Stimulated activated CD4-positive, alpha-beta T cell treated with anti-CD3 and anti-CD28 coated beads, TNF-alpha, amount 100 ng/mL, for 4 hours (primary cell): ENCODE measurements at places on chromosomes 12 and 14.

DNA sequence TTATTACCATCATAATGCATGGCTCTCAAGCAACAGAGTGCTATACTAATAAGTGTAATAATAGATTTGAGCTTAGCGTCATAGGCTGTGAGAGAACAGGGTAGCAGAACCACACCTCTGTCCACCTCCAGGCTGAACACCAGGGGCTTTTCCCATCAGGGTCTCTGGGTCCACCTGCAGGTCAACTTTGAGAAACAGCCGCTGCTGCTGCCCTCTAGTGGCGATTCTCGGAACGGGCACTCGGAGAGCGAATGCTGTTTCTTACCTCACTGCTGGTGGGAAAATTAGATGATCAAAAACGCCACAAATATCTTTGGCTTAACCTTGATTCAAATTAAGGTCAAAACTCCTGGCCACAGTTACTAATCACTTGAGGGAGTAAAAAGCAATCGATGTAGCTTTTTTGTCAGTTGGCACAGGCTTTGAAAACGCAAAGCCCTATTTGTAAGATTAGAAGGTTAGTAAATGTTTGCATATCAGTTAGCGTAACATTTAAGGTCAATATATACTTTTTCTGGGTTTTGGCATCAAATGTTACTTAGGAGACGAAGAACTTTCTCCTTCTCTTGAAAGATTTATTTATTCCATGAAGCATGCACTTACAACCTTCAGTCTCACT is 127.9 kb upstream of the TMEM132D start:
- DNase-seq: peak; percentile 13

DNA sequence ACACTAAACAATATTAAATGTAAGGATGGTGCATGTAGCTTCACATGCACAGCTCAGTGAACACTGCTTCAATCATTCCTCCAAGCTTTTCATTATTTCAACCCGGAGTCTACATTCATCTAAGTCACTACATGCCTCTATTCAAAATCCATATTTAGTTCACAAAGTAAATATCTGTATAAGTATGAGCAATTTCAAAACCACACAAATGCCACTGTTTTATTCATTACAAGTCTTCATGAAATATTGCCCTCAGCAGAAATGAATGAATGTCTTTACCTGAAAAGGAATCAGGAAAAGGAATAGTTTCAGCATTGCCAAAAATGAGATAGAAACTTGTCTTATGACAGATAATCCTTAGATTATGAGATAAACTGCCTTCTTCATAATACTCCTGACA is 149.4 kb downstream of the SLC38A4 start:
- DNase-seq: no peak

DNA sequence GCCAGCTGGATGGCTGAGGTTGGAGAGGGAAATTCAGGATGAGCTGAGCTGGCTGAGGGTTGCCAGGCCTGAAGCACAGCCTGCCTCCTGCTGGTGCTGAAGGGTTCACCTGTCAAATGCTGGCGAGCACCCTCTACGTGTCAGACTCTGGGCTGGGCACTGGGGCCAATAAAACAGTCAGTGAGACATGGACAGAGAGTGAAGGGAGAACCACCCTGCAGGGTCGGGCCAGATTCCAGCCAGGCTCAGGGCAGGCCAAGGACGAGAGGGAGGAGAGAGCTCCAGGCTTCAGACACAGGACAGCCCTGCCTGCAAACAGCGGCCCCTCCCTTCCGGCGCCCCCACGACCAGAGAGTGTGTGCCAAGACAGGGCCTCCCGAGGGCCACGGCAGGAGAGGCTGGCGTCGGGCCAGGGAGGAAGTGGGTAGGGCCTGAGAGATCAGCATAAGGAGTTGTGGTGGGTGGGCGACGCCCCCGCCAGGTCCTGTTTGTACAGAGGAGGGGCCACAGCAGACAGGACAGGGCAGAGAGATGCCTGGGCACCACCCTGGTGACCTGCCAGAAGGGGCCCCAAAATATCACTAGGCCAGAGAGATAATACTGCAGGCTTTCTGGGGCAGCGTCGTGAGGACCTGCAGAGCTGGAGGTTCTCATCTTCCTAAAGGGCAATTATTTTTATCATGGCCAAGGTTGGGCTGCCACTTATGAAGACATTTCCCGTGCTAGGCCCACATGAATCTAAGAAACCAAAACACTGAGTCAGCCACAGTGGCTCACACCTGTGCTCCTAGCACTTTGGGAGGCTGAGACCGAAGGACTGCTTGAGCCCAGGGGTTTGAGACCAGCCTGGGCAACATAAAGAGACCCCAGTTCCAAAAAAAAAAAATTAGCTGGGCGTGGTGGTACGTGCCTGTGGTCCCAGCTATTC is 73.1 kb upstream of the GPR68 start:
- DNase-seq: peak; percentile 66

DNA sequence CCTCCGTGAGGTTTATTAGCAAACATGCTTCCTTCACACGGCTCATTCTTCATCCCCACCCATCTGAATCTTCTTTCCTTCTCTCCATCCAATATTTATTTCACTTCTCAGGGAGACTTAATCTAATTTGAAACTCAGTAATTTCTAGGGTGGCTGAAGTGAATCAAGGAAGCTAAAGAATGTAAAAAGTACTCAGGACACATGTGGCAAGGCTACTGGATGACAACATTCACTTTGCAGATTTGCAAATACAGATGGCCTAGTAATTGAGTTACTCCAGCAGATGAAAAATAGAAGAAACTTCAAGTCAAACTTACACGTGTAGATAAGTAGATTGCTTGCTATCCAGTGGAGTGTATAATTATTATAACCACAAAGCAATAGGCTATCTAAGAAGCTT is 15.4 kb upstream of the BEST3 start:
- no peak for DNase-seq

GRCh38 chr12:10067264-10067663 is 31.5 kb downstream of the CLEC1A start:
- DNase-seq: no peak

DNA sequence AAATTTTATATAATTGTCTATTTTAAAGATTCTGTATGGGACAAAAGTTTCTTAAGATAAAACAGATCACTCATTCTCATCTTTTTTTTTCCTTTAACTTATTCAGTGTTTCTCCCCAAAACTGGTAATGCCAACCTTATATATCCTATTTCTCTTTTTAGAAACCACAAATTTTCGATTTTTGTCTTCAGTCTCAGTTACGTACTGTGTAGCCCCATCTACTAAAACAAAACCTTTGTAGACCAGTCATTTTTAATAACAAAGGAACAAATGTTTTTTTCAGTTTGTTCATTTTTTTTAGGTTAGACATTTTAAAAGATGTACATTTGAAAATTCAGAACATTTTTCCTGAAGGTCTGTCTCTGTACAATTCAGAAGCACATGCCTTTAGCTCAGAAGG is 18.2 kb downstream of the PNMA1 start:
- no peak for DNase-seq

GRCh38 chr12:40063414-40063813 is 42.5 kb downstream of the SLC2A13 start:
- no peak for DNase-seq

DNA sequence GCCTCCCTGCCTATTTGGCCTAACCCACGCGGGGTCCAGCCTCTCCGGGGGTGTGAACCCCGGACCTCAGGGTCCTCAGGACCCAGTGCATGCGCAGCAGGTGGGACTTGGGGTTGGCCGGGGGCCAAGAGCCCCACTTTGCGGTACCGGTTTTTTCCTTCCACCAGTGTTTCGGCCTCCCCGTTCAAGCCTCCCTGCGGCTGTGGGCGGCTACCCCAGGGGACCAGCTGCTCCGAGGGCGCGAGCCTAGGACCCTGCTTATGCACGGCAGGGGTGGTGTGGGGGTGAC is 327.3 kb downstream of the ALG10 start:
- no peak for DNase-seq

DNA sequence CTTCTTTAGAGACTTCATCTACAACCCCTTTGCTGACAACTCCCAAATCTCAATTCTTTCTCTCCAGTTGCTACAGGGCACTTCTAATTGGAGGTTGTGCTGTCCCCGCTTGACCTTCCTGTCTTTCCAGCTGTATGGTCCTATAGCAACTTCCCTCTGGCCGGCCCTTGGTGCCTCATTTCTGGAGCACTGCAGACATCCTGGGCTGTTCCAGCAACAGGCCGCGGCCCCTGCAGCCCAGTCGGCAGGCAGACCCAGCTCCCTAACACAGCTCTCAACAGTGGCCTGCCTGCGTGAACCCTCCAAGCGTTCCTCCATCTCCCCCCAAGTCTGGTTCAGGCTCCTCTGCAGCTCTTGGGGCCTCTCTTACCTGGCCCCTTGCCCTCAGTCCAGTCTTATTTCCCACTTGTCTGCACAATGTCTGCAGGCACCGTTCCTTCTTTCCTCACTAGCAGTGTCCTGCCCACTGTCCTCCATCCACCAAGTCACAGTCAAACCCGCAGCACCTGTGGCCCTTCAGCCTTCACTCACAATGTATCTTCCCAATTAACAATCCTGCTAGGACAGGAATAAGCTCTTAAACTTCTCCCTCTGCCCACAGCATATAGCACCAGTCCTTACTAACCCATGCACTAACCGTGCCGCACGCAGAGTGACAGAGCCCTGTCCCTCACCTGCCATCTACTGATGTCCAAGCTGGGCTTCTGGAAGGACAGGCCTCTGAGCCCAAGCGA is 1.6 kb upstream of the EML1 start:
- DNase-seq: no peak

GRCh38 chr14:22598896-22599244 is 770 bp downstream of the ABHD4 start:
- peak; percentile 23 for DNase-seq

- peak; percentile 24 for DNase-seq
Observed at GRCh38 chr12:89707703-89708564, 704 bp downstream of the ATP2B1 start.

DNA sequence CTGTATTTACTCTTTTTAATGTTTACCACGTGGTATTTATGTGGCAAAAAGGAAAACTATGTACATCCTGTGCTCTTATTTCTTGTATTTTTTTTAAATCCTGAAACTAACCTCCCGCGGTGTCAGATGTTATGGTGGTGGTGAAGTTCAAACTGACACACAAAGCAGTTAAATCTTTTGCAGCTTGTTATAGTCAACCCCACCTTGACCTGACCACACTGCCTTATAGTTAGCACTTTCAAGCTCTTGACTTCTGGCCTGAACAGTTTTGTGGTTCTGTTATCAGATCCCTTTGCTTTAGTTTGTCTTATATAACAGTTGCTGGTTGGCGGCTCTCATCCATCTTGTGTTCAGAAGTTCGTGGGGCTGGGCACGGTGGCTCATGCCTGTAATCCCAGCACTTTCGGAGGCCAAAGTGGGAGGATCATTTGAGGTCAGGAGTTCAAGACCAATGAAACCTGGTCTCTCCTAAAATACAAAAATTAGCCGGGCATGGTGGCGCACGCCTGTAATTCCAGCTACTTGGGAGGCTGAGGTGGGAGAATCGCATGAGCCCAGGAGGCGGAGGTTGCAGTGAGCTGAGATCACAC is 2.1 kb downstream of the UNG start:
- no peak for DNase-seq
